ENCODE measurements at places on chromosomes 5 and 9.

DNA sequence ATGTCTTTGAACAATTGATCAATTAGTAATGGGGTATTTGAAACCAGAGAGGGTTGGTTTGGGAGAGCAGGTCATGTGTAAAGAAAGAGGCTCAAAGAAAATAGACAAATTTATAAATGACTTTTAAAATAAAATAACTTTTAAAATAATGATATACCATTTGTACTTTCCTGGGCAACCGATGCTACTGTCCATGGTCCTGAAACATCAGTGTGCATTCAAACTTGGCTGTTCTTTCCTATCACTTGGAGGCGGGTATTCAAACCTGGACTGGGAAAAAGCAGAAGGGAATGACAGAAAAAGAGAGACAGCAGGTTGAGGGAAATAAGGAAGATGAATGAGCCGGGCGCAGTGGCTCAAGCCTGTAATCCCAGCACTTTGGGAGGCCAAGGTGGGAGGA lies 1446.4 kb upstream of the WWC1 start:
- DNase-seq = no peak

- no peak for DNase-seq
Measured at GRCh38 chr5:172156541-172156994, 31.5 kb downstream of the STK10 start.

GRCh38 chr9:68706363-68707201 lies 1.5 kb downstream of the PIP5K1B start:
- DNase-seq = no peak

DNA sequence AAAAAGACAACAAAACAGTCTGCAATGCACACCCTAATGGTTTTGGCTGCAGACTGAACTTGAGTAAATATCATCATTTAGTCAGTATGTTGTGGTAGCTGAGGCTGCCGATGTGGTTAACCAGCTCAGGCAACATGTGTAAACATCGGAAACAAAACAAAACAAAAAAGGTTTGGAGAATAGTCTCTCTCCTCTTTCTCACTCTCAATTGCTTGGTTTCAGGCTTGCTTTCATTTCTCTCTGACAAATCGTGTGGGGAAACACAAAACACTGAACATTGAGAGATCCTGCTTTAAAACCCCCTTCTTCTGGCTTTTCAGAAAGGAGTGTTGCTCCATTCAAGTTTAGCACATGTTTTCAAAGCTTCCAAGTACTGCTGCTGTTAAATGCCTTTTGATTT lies 453.3 kb downstream of the BNC2 start:
- peak; percentile 62 for DNase-seq

DNA sequence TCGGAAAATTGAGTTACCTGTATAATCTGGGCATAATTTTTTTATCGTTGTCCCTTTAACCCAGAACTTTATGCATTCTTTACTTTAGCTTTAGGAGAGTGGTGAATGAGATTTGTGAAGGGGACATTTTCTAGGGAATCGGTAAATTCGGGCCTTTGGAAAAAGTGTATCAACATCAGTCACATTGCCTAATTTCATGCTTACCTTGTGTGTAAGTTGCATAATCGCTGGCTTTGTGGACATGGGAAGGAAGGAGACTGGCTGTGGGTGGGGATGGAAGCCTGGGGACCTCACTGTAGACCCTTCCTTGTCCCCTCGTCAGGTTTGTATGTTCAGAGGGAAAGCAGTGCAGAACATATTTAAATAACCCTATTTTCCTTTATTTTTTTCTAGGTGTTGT lies 3.3 kb downstream of the PSAT1 start:
- DNase-seq = no peak

GRCh38 chr9:135614821-135615665 lies 24.3 kb downstream of the GLT6D1 start:
- DNase-seq = no peak

DNA sequence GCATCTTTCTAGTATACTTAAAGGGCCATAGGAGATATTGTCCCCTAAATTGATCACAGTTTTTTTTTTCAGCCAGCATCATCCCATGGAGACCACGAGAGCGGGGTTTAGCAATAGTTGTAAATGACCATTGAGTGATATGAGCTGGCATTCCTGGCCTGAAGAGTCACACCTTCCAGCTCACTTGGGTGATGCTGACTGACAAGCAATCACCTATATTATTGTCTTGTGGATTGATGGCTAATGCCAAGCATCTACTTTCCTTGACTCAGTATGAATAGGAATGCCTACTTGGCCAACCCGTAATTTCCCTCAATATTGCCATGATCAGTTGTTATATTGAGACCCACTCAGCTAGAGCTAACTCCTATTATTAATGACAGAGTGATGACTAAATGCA lies 70.5 kb downstream of the ADAMTSL1 start:
- no peak for DNase-seq
